ENCODE measurements at places on chromosomes 16 and 17.

GRCh38 chr17:1469231-1469852 is 13.3 kb upstream of the CRK start:
- DNase-seq = no peak

DNA sequence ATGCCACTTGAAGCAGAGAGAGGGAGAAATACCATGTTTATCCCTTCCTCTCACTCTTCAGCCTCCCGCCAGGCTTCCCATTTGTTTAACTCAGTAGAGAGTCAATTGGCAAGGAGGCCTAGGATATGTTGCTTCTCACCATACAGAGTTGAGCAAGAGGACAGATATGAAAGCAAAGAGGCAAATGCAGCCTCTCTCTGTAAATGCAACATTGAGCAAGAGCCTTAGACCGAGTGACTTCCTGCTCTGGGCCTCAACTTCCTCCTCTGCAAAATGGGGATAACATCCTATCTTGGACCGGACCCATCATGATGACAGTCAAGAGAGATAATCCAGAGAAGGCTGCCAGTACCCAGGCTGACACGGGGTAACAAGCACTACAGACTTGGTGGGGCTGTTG is 36.8 kb downstream of the SOCS1 start:
- DNase-seq = no peak

DNA sequence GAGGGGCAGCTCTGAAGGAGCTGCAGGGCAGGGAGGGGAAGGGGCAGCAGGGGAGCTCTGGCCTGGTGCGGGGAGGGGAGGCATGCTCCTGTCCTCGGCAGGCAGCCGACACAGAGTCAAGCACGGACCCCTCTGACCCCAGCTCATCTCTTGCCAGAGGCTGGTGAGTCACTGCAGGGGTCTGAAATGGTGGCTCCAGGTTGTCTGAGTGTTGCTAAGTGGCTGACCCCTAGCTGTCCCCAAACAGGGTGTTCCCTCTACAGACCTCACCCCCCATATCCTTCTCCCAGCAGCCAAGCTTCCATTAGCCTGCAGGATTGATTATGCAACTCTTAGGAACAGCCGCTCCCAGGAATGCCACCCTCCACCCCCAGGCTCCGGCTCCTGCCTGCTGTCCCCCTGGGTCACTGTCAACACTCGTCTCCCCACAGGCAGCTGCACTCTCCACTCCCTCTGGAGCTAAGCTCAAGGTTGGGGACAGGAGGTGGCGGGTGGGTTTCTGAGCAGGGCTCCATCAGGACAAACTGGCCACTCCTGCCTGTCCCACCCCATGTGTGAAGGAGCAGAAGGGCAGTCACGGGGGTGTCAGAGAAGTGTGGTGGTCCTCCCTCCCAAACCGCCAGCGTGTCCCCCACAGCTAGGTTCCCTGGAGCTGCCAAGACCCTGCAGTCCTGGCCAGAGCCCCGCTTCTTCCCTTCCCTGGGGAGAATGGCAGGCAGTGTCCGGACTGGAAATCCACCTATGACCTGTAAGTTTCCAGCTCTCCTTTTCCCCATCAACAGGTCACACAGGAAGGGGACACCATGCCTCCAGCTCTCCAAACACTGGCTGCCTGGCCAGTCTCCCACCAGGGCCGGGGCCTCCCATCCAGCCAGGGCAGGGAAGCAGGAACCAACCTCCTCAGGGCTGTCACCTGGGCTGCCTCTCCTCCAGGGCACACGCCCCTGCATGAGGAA is 1.0 kb downstream of the MYLK3 start:
- no peak for DNase-seq

DNA sequence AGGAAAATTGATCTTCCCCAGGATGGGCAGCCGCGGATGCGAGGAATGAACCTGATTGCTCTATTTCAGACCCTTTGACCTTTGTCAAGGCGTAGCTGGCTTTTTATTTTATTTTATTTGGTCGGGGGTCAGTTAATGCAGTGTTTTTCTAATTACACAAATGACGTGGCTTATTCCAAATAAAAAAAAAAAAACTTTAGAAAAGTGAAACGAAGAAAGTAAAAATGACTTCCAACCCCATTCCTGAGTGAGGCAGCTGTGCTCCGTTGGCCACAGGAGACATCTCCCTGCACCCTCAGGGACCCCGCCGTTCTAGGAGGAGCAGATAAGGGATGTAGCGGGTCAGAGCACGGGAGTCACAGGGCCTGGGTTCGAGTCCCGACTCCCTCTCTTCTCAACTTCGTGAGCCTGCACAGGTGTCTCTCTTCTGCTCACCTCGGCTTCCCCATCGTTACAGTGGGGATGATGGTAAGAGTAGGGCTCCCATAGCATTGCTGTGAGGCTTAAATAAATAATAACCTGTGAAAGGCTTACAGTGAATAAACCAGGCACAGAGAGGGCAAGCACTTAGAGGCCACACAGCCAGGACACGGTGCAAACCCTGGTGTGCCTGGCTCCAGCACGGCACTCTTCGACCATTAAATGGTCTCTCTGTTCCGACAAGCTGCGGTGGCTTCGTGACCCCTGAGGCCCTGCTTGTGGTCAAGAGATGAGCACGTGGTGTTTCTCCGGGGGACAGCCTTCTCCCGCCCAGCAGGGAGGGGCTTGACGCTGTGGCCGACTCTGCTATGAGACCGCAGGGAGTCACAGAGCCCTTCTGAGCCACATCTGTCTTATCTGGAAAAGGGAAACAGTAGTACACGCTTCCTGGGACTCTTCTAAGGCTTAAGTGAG is 10.2 kb downstream of the FOXF1 start:
- no peak for DNase-seq

- no peak for DNase-seq
Measured at GRCh38 chr16:26453215-26453614, 613.5 kb upstream of the C16orf82 start.

DNA sequence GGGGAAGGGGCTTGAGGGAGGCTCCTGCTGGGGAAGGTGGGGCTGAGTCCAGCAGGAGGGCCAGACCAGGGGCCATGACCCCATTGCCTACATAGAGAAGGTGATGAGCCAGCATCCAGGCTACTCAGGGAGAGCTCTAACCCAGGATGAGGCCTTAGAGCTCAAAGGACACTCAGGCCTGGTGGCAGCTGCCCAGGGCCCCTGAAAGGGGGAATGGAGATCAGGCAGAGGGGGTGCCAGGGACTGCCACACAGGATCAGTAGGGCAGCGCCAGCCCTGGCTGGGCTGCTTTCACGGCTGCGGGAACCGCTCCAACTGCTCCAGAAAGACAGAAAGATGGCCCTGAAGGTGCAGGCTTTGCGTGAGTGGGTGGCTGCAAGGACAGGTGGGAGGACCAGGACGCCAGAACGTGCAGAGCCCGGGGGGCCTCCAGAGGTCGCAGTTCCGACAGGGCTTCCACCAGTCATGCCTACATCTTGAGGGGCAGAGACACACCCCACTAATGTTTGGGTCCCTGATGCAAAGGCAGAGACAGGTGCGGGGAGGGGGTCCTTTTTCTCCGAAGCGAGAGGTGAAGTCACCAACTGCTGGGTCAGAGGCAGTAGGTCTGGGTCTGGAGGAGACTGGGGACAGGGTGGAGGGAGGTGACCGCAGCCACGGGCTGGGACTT is 882 bp upstream of the ATP6V0C start:
- no peak for DNase-seq

- DNase-seq = no peak
Measured at GRCh38 chr17:80908211-80908610, 83.4 kb upstream of the CHMP6 start.

DNA sequence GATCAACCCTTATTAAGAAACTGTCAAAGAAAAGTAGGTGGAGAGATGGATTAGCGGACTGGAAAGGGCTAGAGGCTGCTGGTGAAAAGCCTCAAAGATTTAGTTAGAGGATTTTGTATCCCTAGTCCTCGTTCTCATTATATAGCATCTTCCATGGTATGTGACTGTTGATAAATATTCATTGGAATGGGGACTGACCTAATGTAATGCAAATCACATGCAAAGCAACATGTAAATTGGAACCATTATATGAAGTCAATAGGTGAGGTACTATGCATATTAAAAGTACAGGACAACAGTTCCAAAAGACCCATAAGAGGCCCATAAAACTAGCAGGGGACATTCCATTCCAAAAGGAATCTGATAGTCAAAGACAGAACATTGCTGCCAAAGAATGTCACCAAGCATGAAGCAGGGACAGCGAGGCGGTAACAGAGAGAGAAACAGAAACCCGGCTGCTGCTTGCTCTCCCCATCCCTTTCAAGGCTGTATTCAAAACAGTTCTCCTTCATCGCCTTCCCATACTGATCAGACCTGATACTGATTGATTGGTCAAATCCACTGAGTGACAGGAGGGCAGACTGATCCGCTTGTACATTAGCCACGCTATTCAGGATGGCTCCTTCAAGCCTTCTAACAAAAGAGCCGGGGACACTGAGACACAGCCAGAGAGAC is 44.5 kb downstream of the SOX9 start:
- DNase-seq = no peak

GRCh38 chr16:89827383-89828198 is 684 bp upstream of the SPIRE2 start:
- DNase-seq = no peak

- no peak for DNase-seq
Measured at GRCh38 chr17:63832014-63832413, 4.6 kb upstream of the FTSJ3 start.

DNA sequence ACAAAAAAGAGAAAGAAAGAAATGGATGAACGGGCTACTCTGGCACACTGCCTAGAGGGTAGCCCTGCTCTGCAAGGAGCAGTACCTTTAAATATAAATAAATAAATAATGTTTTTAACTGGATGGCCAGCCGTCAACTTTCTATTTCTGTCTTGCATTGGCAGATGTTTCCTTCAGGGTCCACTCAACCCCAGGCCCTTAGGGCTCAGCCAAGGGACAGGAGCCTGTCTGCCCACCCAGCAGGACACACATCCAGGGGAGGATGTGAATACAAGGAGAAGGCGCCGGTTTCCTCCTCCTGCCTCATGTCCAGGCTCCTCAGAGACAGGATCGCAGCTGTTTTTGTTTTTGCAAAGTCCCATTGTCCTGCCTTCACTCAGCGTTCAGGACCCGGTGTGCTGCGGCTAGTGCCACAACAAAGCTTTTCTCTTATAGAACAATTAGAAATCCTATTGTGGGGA is 22.6 kb downstream of the TTYH2 start:
- no peak for DNase-seq

- no peak for DNase-seq
Measured at GRCh38 chr16:11201498-11202259, 54.3 kb downstream of the SOCS1 start.

- no peak for DNase-seq
Measured at GRCh38 chr17:1431631-1432104, 24.4 kb downstream of the CRK start.

DNA sequence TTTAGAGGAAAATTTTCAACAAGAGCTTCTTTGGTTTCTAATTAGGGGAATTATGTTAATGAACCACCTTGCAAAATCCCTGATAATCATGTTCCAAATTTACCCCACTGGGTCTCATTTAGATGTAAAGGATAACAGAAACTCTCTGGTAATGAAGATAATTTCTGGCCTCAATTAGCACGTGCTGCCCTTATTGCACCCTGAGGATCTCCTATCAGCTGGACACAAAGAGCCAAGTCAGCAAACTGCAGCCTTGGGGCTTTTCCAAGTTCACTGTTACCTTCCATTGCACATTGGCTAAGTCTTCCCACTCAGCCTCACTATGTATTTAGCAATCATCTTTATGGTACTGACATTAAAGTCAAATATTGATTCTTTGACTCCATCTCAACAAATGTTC is 78.1 kb downstream of the GP2 start:
- no peak for DNase-seq

DNA sequence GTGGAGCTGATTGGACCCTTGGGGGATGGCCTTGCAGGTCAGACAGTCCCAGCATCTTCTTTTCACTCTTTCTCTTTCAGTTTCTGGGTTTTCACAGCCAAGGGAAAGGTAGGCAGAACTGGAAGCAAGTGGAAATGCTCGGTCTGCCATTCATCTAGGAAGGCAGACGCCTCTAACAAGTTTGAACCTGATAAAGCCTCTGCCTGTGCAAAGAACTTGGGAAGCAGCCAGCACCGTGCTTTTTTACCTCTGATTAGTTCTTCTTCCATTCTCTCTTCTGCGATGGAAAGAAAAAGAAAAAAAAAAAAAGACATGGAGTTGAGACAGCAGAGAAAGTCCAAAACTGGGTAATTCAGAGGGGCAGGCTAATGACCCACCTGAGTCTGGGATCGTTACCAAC is 997.8 kb upstream of the EEF2KMT start:
- no peak for DNase-seq

DNA sequence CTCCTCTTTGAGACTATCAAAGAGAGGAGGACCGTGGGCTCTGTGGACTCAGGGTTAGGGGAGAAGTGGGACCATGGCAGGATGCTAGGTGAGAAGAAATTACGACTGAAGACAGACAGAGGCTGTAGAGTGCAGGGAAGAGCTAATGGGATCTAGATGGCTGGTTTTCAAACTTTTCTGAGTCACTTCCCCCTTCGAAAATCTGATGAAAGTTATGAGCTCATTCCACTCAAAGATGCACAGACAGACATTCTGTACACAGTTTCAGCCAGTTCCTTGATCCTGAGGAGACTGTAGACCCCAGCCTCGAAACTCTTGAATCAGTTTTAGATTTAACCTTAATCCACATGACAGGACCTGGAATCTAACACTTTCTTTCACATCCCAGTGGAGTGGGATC is 40.7 kb downstream of the RGS9 start:
- DNase-seq = no peak

DNA sequence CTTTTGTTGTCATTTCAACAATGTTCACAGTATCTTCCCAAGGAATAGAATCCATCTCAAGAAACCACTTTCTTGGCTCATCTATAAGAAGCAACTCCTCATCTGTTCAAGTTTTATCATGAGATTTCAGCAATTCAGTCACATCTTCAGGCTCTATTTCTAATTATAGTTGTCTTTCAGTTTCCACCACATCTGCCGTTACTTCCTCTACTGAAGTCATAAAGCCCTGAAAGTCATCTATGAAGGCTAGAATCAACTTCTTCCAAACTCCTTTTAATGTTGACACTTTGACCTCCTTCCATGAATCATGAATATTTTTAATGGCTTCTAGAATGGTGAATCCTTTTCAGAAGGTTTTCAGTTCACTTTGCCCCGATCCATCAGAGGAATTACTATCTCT is 102.1 kb downstream of the CDH13 start:
- DNase-seq = no peak

GRCh38 chr16:10981697-10982216 is 37.4 kb downstream of the CLEC16A start:
- DNase-seq = no peak

Measured in stimulated activated CD8-positive, alpha-beta memory T cell treated with anti-CD3 and anti-CD28 coated beads, Interleukin-4, amount 100 ng/mL, for 1 hour (primary cell).